Placental epithelial cell (primary cell): ENCODE measurements at places on chromosomes 12 and 14. TPM values are rescaled to one million over a fixed set of nuclear protein-coding genes. Genes with fewer than 3 reads are reported as not detected.

Gene SLC22A17
- total RNA-seq, result 22.0 and 46.3 TPM in 2 replicates

Gene INSM2
- total RNA-seq, result under 0.01 TPM in 1 of 2 replicates, not detected in the other

Gene GPR84
- not detected in 2 replicates for total RNA-seq

Gene TEDC1
- 5.9 and 7.0 TPM in 2 replicates for total RNA-seq

Gene SLC16A7
- total RNA-seq, result 7.9 and 11.0 TPM in 2 replicates

Gene GARIN6
- total RNA-seq, result not detected in 2 replicates

Gene CDCA4
- total RNA-seq, result 29.4 and 29.7 TPM in 2 replicates

Gene PAX9
- 0.39 and 2.0 TPM in 2 replicates for total RNA-seq

Gene KLRD1
- 0.43 and 1.6 TPM in 2 replicates for total RNA-seq

Gene KIF26A
- total RNA-seq, result 1.6 and 2.3 TPM in 2 replicates

Gene BICDL1
- 3.1 and 6.5 TPM in 2 replicates for total RNA-seq

Gene SALL2
- 0.65 and 2.4 TPM in 2 replicates for total RNA-seq

Gene NEUROD4
- not detected in 2 replicates for total RNA-seq

Gene CHFR
- total RNA-seq, result 43.2 and 53.5 TPM in 2 replicates
